ENCODE measurements at places on chromosomes 16 and 17. TPM values are rescaled to one million over a fixed set of nuclear protein-coding genes. Genes with fewer than 3 reads are reported as not detected.

DNA sequence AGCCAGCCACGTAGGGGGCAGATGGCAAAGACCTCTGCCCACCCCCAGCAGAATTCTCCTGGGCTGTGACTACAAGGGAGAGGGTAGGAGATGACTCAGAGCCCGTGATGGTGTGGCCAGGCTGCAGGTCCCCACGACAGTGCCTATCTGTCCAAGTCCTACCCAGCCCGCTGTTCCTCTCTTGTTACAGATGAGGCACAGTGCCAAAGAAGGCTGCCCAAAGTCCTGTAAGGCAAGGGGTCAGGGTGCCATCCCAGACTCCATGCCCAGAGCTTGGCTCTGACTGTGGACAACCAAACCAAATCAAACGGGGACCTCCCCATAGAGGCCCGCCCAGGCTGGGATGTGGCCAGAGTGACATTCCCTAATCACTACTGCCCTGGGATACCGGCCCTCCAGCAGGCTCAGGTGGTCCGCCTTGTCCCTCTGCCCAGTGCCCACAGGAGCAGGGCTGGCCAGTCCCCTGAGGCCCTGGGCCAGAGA is 12.6 kb upstream of the BCAR1 start:
- DNase-seq: no peak

Gene FOXC2
- 2.7 TPM for total RNA-seq

GRCh38 chr17:38341035-38341721 is 2.6 kb downstream of the GPR179 start:
- DNase-seq: no peak

DNA sequence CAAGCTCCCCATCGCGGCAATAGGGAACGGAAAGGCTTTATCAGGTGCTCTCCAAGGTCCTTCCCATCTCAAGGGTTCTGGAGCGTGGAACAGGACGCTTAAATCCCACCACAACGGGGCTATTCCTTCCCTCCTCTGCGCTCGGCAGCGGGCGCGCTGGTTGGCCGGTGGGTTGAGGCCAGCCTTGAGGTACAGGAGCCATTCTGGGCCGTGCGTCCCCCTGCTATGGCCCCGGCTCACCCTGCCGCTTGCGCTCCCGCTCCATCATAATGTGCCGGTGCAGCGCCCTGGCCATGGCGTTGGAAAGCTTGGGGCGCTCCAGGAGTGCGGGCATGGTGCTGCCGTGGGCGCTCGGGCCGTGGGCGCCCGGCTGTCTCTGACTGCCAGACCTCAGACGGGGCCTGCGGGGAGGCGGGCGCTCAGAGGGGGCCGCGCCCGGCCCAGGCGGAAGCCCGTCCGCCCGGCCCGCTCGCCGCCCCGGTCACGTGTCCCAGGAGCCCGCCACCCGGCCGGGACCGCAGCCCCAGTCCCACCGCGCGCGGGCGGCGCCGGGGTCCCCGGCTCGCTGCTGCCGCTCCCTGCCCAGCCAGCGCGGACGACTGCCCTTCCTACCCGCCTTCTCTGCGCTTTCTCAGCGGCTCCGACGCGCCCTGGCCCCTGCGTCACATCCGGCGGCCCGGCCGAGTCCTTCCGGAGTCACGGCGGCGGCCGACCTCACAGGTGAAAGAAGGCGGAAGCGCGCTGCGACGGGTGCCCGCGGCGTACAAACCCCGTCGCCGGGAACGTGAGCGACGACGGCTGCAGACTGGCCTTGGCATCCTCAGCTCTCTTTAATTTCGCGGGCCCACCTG is at the start of gene GPS2:
TSS of gene GPS2 (minus strand) at position 642 of the 851 bp plus-strand sequence. CDS start at position 334, 308 bp downstream.
- DNase-seq: no peak

- DNase-seq: no peak
These were observed 27.1 kb upstream of the GCSH start for GRCh38 chr16:81123092-81123852.

GRCh38 chr16:11389083-11389482 is 43.8 kb downstream of the RMI2 start:
- no peak for DNase-seq

Gene NUPR1
- 62.1 TPM for total RNA-seq

DNA sequence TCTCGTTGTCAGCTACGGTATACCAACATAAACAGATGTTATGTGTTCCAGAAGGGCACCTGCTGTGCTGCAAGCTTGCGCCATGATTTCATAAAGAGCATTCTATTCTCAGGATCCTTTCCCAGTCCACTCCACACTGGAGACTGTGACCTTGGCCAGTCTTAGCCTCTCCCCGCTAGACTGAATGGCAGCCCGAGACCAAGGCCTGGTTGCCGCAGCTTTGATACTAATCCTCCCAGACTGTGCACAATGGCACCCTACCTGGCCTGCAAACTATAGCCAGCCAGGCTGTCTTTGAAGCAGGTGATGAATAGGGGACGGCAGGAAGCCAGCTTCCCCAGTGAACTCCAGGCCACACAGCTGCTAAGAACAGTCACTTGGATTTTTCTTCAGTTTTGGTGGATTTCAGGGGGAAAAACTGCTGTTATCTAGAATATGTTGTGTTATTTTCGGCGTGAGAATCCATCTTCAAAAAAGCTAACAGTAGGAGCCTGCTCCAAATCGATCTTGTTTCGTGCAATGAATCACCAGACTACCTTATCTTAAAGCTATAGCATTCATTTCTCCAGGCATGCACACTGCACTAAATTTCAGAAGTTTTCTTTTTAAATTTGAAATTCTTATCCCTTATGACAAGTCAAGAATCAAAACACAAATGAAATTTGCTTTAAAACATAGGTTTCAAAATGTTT is 289.0 kb downstream of the CEP112 start:
- DNase-seq: no peak
